Stomach (tissue), 19 donors: ENCODE measurements at places on chromosomes 11 and 22. TPM values are rescaled to one million over a fixed set of nuclear protein-coding genes. Genes with fewer than 3 reads are reported as not detected.

The OR8G5 gene
- not detected for total RNA-seq

The OR52E2 gene
- total RNA-seq, result not detected

The DCDC1 gene
- not detected for total RNA-seq

The ZNF214 gene
- total RNA-seq, result 0.58 TPM

The MMP13 gene
- total RNA-seq, result not detected

The CHORDC1 gene
- total RNA-seq, result 52.9 TPM

The OR10D3 gene
- not detected for total RNA-seq

The OR2AG1 gene
- not detected for total RNA-seq

The OR10G6 gene
- not detected for total RNA-seq

The FOLH1 gene
- total RNA-seq, result 50.0 TPM

The PKP3 gene
- total RNA-seq, result 141 TPM

The OR6T1 gene
- not detected for total RNA-seq

The FAT3 gene
- total RNA-seq, result under 0.01 TPM

The CSF2RB gene
- 2.4 TPM for total RNA-seq

The GNAZ gene
- total RNA-seq, result 10.3 TPM

The CHRNA10 gene
- 1.8 TPM for total RNA-seq

The PLAAT2 gene
- total RNA-seq, result not detected

The HEPHL1 gene
- total RNA-seq, result not detected

The FJX1 gene
- total RNA-seq, result 5.2 TPM

The OR5D16 gene
- not detected for total RNA-seq

The OR5P2 gene
- total RNA-seq, result not detected

The CCDC73 gene
- total RNA-seq, result not detected

The FGF4 gene
- not detected for total RNA-seq
